ENCODE measurements at places on chromosomes 6 and 20. TPM values are rescaled to one million over a fixed set of nuclear protein-coding genes. Genes with fewer than 3 reads are reported as not detected.

The DPPA5 gene
- total RNA-seq: not detected

The IL20RA gene
- 0.33 TPM for total RNA-seq

The POU5F1 gene
- under 0.01 TPM for total RNA-seq

The FABP7 gene
- total RNA-seq: not detected

The SMLR1 gene
- not detected for total RNA-seq

The SCUBE3 gene
- under 0.01 TPM for total RNA-seq

The DNAJC5 gene
- 35.7 TPM for total RNA-seq

The POM121L2 gene
- total RNA-seq: not detected

The MYLK2 gene
- total RNA-seq: not detected

The PRSS16 gene
- total RNA-seq: not detected

The PHACTR1 gene
- 0.26 TPM for total RNA-seq
